ENCODE measurements at places on chromosomes 3 and 15. TPM values are rescaled to one million over a fixed set of nuclear protein-coding genes. Genes with fewer than 3 reads are reported as not detected.

DNA sequence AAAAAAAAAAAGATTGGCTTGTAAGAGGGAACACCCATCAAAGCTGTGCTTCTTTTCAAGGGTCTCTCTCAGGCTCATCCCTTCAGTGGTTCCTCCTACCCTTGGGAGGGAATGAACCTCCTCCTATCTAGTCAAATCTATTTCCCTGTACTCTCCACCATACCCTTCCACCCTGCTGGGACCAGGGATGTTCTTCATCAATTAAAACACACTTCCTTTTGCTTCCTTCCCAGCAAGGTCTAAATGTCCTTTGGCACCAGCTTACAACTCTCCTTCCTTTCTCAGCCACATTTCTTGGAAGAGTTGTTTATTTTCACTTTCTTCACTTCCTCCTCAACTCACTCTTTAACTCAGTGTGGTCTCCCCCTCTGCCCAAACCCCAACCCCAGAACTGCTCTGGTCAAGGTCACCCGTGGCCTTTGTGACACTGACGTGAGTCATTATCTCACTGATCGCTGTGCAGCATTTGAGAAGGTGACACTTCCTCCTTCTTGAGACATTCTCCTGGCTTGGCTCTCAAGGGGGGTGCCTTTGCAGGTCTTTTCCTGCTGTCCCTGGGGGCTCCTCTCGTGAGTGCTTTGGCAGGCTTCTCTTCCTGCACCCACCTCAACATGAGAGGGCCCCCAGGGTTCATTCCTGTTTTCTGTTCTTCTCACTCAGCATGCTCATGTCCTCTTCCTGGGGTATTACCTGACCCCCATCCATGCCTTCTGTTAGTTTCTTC lies 210.5 kb upstream of the TLE3 start:
- peak; percentile 31 for DNase-seq

GRCh38 chr15:32959077-32959476 lies 235.4 kb downstream of the FMN1 start:
- DNase-seq = peak; percentile 64

MEGF11 gene
- not detected for total RNA-seq

GRK7 gene
- not detected for total RNA-seq

DNA sequence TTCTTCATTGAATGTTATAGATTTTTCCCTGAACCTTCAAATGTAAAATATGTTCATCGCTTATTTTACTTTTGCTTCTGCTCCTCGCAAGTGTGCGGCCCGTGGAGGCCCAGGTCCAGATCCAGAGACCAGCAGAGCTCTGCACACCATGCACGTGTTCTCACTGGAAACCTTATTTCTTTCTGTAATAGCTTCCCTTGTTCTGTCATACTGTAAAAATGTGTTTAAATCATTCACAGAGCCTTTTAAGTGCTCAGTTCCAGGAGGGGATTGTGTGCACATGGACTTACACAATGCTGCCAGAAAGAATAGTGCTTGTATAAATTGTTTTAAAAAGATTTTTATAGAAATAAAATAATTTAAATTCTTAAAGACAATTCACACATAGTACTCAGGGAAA lies 359.3 kb downstream of the GABRG3 start:
- no peak for DNase-seq

DNA sequence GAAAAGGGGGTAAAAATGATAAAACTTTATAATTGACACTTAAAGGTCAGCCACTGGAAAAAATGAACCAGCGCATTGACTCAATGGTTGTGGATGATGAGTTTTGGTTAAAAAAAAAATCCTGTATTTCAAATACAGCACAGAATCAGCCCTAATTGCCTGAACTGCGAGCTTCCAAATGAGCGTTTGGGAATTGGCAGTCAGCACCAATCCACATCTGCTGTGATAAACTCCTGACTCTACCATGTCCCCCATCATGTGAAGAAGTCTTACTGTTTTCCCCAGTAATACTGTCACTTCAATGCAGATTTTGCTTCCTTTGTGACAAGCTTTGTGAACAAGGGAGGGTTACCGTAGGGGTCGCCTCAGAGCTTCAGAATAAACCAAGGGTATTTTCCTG lies 235.4 kb downstream of the EBLN2 start:
- DNase-seq = no peak

All from M059J (cell line).